ENCODE measurements at places on chromosomes 11 and 22.
A peak's percentile ranks its signal among the peaks of the same experiment; 100 is the strongest.

DNA sequence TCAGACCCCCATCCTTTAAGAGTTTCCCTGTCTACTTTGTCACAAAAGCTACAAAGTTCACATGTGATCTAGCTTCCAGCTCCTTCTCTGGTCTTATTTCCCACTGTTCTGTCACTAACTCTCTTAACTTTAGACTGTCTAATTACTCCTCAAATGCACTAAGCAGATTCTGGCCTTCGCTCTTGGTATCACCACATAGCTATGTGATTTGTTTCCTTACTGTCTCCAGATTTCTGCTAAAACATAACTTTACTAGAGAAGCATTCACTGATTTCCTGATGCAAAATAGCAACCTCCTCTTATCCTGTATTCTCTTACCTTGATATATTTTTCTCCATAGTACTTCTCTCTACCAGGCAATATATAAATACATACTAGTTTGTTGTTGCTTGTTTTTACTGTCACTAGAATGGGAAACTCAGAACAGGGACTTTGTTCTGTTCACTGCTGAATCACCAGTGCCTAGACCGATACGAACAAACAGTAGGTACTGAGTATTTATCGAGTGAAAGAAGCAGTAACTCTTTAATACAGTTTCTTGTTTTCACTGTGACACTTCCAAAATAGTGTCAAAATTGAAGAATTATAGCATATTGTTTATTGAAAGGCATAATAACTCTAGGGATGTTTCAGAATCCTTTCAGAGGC, 205.6 kb downstream of the DDX10 start:
- no peak overlapping the region for H3K27ac ChIP-seq
- H3K4me1 ChIP-seq, result no peaks in the 10 kb centered on the region
- no peaks in the 10 kb centered on the region for H3K27me3 ChIP-seq
- H3K36me3 ChIP-seq, result no peaks in the 10 kb centered on the region

- no peak overlapping the region for H3K27ac ChIP-seq
- no peaks in the 10 kb centered on the region for H3K27me3 ChIP-seq
- H3K36me3 ChIP-seq, result peaks cover 7% of the 10 kb centered on the region
- no peak overlapping the region for H3K4me3 ChIP-seq
Measured at GRCh38 chr11:75557666-75558494, 4.2 kb upstream of the SERPINH1 start.

DNA sequence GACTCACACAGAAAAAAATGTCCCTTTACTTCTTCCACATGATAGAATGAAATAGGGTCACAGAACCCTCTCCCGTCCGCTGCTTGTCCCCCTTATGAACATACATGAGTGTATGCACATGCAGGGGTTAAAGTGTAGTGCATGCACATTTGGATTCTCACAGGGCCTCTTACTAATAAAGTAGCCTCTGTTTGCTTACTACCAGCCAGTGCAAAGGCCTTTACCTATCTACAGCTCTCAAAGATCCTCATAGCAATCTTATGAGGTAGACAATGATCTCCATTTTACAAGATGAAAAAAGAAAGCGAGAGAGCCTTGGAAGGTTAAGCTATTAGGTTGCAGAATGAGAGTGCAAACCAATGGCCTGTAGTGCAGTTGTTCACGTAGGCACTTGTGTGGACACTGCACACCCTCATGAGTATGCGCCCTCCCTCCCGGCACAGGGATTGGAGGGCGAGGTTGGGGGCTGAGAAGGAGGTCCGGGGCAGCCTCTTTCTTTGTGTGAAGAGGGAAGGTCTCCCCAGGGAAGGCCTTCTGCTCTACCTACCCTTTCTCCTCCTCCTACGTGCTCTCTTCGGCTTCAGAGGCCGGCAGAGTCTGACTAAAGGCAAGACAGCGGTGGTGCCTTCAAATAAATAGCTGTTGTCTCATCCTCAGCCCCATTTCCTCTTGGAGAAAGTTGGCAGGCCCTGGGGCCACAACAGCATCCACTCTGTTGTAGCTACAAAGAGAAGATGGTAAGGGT, 91.3 kb downstream of the CEP164 start:
- H3K4me3 ChIP-seq, result no peak overlapping the region
- no peaks in the 10 kb centered on the region for H3K27me3 ChIP-seq

DNA sequence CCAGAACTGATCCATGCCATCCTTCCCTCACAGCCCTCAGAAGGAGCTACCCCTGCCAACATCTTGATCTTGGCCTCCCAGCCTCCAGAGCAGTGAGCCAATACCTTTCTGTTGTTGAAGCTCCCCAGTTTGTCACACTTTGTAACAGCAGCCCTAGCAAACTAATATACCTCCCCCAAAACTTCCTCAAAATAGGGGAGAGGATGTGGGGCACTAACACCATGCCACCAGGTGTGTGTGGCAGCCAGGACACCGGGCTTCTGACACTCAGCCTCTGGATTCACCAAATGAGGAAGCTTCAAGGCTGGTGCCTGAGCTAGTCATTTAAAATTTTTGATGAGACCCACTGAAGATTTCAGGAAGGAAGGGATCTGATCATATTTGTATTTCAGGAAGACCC, 84.9 kb downstream of the CSNK2A3 start:
- DNase-seq, result no peak
- H3K27ac ChIP-seq, result no peak overlapping the region
- no peak overlapping the region for H3K4me3 ChIP-seq

DNA sequence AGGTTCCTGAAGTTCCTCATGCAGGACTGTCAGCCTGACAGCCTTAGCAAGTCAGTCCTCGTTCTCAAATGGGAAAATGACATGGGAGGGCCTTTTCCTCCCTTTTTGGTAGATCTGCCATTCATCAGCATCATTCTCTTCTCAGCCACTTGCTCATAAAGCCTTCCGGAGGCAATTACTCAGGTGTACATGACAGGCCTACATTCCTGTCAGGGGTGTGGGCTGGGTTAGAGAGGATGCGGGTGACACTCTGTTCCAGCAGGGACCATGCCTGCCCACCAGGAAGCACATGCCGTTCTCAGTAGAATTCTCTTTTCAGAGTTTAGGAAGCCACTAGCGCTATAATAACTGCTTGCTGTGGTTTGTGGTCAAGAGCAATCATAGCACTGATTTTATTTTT, 24.2 kb upstream of the ANKK1 start:
- H3K27me3 ChIP-seq, result no peaks in the 10 kb centered on the region
- no peak for DNase-seq
- H3K27ac ChIP-seq, result no peak overlapping the region
- H3K4me3 ChIP-seq, result no peak overlapping the region

GRCh38 chr11:126359431-126360048, 4.1 kb downstream of the ST3GAL4 start:
- H3K4me3 ChIP-seq, result no peak overlapping the region
- no peaks in the 10 kb centered on the region for H3K36me3 ChIP-seq
- H3K27me3 ChIP-seq, result no peaks in the 10 kb centered on the region
- peaks cover 12% of the 10 kb centered on the region for H3K4me1 ChIP-seq
- H3K27ac ChIP-seq, result no peak overlapping the region

DNA sequence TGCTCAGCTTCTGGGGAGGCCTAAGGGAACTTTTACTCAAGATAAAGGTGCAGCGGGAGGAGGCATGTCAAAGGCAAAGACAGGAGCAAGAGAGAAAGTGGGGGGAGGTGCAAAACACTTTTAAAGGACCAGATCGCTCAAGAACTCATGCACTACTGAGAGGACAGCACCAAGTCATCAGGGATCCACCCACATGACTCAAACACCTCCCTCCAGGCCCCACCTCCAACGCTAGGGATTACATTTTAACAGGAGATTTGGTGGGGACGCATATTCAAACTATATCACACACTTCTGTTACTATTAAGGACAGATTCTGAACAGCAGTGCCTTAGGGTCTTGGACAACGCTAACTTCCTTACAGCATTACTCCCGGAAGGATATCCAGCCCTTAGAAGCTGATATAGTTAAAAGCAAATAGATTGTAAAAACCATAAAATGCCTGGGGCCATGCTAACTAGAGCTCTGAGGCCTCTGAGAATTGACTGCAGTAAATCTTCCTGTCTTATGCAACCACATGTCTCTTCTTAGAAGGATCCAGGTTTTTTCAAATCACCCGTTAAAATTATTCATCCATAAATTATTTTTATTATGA, 16.7 kb upstream of the ZC3H12C start:
- no peaks in the 10 kb centered on the region for H3K4me1 ChIP-seq
- DNase-seq, result no peak
- no peaks in the 10 kb centered on the region for H3K36me3 ChIP-seq
- H3K27ac ChIP-seq, result no peak overlapping the region
- no peaks in the 10 kb centered on the region for H3K27me3 ChIP-seq

DNA sequence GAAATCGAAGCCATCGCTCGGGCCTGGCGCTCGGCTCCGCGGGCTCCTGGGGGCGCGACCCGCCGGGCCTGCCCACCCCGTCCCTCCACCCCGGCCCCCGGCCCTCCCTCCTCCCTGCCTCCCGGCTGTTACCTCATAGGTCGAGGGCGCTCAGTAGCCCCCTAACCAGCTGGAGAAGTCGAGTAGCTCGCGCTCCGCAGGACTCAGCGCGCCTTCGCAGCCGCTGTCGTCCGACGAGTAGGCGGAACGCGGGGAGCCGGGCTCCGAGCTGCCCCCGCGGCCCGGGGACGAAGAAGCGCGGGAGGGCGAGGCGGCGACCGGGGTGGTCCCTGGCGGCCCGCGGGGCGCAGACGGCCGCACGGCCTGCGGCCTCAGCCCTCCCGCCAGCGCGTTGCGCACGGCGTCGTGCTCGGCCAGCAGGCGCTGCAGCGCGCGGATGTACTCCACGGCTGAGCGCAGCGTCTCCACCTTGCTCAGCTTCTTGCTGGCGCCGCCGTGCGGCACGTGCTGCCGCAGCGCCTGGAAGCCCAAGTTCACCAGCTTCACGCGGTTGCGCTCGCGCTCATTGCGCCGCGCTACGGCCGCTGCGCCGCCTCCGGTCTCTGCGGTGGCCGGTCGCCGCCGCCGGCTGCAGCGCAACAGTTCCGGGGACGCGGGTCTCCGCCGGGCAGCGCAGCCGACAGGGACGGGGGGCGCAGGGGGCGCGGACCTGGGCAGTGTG, 627 bp downstream of the ASCL2 start:
- no peaks in the 10 kb centered on the region for H3K27me3 ChIP-seq
- H3K4me3 ChIP-seq, result no peak overlapping the region
- no peak overlapping the region for H3K27ac ChIP-seq
- peak; percentile 39 for DNase-seq
- H3K36me3 ChIP-seq, result no peaks in the 10 kb centered on the region

GRCh38 chr22:28410050-28410816, 269.4 kb downstream of the TTC28 start:
- no peak for DNase-seq
- H3K36me3 ChIP-seq, result no peaks in the 10 kb centered on the region
- H3K27ac ChIP-seq, result no peak overlapping the region
- H3K4me3 ChIP-seq, result no peak overlapping the region
- H3K27me3 ChIP-seq, result no peaks in the 10 kb centered on the region

- no peak for DNase-seq
- no peaks in the 10 kb centered on the region for H3K4me1 ChIP-seq
- H3K27me3 ChIP-seq, result no peaks in the 10 kb centered on the region
Measured at GRCh38 chr11:121763526-121763925, 310.8 kb upstream of the SORL1-AS1 start.
